Fibroblast of the aortic adventitia (primary cell): ENCODE measurements at places on chromosomes 1 and 21. TPM values are rescaled to one million over a fixed set of nuclear protein-coding genes. Genes with fewer than 3 reads are reported as not detected.

DNA sequence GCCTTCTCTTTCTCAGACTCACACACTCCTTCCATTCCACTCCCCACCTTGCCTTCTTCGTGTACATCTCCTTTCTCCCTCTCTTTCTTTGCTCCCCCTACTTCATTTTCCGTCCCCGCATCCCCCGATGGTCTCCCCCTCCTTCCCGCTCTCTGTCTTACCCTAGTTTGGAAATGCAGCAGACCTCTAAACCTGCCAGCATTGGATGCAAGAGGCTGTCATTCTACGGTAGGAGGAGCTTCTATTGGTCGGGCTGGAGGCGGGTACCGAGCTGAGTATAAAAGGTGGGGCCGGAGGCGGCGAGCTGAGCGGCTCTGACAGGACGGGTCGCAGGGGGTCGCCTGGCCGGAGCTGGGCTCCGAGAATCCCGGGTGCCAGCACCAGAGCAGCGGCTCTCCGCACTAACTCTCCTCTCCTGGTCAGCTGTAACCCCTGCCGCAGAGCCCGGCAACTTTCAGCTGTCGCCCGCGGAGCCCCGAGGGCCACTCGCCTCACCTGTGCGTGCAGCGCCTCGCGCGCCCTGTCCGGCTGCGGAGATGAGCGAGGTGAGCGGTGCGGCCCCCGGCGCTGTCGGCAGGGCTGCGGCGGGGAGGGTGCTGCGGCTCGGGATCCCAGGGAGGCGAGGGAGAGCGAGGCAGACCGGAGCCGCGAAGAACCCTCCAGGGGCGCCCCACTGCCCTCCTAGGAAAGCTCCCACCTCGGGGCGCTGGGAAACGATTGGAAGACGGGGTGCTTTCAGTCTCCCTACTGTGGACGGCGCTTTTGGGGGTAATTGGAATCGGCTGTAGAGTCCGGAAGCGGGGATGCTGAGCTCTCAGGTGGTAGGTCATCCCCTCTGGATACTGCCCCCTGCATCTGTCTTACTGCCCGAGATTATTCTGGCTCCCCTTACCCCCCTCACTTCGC is at the start of gene PCP4L1:
Gene PCP4L1, plus strand, starts transcription at position 307 of the 906 bp plus-strand sequence. Its CDS starts 230 bp downstream, at position 537.
- DNase-seq = peak; percentile 42

DNA sequence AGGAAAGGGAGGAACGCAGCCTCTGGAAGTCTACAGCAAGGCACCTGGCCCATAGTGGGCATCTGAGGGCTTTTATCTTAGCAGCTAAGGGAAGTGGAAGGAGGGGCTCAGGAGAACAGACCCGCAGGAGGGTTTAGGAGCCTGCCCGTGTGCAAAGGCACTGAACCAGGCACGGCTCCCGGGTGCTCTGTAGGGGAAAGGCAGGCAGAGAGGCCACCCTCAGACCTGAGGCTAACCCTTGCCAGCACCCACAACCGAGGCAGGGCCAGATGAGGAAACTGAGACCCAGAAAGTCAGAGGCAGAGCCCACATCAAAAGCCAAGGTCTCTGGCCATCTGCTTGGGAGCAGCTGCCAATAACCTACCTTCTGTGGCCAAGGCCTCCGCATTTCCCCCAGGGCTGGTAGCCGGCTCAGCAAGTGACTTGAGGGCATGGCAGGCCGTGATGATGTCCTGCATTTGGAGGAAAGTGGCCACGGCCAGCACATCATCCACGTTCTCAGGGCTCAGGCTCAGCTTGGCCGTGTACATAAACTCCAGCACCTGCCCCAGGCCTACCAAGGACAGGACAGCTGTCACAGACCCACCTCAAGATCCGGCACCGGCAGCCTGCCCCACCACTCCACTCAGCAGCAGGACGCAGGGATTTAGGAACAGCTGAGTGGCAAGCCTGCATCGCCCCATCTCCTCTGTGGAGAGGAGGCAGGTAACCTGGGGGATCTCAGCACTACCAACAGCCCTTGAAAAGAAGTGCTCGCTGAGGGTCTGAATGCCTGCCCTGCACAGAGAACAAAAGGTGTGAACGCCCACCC is 29.1 kb downstream of the ZBTB17 start:
- DNase-seq = no peak

DNA sequence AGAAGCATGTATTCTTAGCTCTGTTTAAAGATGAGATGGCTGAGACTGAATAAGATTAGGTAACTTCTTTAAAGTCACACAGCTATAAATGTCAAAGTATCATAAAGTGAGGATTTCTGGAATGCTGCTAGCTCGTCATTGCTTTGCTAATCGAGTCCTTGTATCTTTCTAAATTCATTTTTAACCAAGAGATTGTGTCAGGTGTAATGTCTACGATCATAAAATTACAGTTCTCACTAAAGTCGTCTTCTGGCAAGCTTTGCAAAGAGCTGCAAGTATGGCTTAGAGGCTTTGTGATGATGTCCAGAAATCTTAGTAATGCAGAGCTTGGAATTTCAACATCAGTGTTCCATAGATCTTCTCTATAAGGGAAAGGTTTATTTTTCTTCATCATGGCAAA is 569.8 kb downstream of the LMO4 start:
- DNase-seq = no peak

GRCh38 chr1:183989078-183989577 is 48.4 kb downstream of the COLGALT2 start:
- DNase-seq = peak; percentile 73

DNA sequence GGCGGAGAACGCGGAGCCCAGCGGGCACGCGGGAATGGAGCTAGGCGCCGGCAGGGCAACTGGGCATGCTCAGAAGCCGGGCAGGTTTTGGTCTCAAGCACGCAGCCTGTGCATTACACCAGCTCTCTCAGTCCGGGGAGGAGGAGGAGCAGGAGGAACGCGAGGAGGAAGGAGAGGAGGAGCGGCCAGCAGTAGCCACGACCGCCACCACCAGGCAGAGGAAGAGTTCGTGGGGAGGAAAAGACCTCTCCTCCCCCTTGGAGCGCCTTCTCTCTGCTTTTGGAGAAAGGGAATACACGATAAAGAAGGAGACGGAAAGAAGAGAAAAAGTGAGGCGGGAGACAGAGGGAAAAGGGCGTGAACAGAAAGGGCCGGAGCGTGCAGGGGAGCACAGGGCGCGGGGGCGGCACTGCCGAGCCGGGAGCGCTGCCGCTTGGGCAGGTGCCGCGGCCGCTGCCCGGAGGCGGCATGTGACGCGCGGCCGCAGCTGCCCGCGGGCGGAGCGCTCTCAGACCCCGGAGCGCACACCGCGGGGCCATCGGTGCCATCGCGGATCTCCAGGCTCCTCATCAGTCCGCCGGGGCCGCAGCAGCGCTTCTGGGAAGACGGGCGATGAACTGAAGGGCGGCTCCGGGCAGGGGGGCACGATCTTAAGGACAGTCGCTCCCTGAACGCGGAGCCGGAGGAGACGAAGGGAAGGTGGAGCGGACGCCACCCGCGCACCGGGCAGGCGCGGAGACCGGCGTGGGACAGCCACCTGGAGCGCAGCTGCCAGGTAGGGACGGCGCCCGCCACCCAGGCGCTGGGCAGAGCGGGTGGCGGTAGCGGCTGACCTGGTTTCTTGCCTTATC is at the start of gene CHRM3:
Gene CHRM3, plus strand, starts transcription at position 116 of the 851 bp plus-strand sequence. CDS start 520,884 bp downstream, outside the sequence.
- DNase-seq = no peak

Gene BSND
- not detected in 2 replicates for total RNA-seq

DNA sequence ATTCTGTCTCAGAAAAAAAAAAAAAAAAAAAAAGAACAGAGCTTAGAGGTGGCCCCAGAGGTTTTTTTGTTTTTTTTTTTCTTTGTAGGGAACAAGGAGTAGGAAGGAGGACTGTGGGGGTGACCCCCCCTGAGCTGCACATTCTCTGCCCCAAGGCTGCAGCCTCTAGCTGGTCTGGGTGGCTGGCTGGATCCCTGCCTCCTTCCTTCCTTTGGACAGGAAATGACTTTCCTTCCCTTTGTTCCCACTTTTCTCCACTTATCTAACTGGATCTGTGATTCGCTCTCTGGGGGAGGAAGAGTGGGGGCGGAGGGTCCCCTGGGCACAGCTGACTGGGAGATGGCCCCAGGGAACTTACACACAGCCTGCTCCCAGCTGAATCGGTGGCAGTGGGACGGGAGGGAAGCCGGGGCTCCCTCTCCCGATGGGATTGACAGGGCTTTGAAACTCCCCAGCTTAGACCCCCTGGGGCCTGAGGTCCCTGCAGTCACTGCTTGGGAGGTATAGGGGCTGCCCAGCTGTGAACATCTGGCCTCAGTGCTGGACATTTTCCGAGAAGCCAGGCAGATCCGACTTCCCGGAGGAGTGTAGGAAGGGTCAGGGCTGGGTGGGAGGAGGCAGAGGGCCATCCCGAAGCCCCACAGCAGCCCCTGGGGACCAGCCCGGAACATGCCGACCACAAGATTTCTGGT is 2.1 kb downstream of the FBLIM1 start:
- DNase-seq = peak; percentile 81

Gene LAMTOR2
- 40.4 and 74.7 TPM in 2 replicates for total RNA-seq

Gene MEX3A
- 0.90 TPM in 2 replicates for total RNA-seq

Gene PCP4L1
- total RNA-seq = not detected in 2 replicates

DNA sequence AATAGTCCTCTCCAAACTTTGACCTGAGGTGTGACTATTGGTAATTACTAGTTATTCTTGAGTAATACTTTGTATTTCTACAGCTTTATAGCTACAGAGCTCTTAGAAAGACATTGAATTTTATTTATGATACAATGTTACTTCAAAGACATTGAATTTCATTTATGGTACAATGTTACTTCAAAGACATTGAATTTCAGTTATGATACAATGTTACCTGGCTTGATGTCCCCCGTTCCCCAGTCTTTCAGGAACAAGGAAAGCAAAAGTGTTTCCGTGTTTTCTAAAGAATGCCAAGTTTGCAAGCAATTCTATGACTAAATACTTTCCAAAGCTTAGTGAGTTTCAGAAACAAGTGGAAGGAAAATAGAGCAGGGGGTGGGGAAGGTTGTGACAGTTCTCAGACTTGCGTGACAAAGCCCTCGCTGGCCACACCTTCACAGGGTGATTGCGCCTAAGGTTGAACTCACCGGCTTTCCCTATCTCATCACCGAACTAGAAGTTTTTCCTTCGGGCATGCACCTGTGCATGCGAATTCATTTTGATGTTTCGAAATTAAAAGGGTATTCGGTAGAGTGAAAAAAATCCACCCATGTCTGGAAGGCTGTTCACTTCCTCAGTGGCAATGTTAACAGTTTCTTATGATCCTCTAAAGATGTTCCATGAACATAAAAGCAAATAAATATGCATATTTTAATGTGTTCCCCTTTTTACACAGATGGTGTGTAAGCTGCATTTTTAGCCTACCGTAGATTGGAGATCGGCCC is 909 bp upstream of the PAXBP1 start:
- peak; percentile 42 for DNase-seq

DNA sequence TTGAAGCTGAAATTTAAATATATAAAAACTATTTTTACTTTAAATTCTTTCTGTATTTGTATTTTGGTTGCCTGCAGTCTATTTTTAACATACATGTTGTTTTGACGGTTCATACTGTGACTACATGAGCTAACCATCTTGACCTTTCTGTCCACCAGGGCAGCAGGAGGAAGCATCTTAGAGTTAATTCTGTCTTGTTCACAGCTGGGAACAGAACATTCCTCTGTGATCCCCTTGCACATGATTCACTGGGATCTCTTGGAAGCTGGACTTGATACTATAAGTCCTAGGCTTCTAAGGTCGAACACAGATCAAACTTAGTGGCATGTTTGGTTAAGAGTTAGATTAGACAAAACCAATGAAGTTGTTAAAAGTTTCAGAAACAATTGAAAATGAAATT is 99.7 kb downstream of the NFIA start:
- DNase-seq = peak; percentile 60

DNA sequence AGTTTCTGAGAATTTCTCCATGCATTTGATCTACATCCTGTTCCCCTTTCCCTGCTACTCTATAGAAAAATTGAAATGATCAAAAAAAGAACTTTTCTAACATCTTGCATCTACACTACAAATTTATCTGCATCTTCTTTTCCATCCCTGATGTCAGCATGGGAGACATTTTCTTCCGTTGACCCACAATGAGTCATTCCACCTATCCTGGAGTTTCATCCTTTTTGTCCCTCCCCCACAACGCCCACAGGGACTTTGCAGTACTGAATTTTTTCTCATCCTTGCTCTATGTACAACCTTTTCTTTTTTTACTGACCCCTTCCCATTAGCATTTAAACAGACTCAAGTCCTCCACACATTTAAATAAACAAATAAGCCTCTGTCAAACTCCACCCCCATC is 112.2 kb upstream of the MROH9 start:
- no peak for DNase-seq

DNA sequence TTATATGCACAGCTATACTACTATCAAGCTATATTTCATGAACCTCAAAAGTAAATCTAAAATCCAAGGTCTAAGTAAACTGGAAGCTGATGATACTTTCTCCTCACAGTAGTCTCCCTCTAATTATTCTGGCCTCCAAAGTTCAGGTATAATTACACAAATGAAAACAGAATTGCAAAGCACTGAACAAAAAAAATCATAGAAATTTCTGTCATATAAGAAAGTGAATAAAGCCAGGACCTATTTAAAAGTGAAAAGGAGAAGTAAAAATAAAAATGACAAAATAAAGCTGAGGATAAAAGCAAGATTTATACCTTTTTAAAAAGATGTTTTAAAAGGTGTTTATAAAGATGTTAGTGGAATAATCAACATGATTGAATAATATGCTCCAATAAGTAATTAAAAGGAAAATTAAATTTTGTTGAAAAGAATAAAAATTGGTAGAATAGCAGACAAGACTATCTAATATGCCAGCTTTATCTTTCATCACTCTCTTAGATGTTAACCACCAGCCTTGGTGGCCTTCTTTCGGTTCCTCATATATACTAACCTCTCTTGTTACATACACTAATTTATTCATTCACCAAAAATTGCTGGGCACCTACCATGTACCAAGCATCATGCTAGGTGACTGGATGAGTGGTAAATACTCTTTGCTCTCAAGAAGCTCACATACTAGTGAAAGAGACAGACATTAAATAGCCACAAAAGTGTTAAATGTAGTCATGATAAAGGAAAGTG is 25.1 kb downstream of the SHCBP1L start:
- no peak for DNase-seq

Gene LRRC3
- 0.16 and 0.45 TPM in 2 replicates for total RNA-seq

DNA sequence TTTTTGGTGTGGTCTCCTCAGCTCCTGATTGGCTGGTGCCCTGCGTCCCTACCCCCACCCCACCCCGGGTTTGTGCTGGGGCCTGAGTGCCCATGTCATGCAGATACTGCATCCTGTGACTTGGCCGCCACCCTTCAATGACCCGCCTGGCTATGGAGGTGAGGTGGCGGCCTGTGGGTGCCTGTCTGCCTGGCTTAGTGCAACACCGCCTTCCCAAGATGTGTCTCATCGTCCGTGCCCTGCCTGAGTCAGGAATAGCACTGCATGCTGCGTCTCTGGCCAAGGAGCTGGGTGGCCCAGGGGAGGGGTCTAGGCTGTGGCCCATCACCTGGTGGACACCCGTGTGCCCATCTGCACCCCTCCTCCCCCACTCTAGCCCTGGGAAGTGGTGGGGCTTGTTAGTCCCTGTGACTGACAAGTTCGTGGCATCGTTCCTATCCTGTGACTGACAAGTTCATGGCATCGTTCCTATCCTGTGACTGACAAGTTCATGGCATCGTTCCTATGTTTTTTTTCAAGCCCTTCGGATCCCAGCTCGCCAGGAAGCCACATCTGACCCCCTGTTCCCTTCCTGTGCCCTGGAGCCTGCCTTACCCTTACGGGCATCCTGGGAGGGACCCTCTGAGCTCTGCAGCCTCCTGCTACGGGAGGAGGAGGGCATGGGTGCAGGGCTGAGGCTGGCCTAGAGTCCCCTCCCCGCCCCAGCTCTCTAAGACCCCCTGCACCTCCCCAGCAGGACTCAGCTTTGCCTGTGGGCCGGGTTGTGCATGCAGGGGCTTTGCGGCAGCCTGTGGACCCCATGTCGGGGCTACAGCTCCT is 7.5 kb downstream of the SLX9 start:
- no peak for DNase-seq
